ENCODE measurements at places on chromosomes 16 and 17.
A peak's percentile ranks its signal among the peaks of the same experiment; 100 is the strongest.

GRCh38 chr16:89770367-89770766, 46.1 kb downstream of the FANCA start:
- no peak for DNase-seq

DNA sequence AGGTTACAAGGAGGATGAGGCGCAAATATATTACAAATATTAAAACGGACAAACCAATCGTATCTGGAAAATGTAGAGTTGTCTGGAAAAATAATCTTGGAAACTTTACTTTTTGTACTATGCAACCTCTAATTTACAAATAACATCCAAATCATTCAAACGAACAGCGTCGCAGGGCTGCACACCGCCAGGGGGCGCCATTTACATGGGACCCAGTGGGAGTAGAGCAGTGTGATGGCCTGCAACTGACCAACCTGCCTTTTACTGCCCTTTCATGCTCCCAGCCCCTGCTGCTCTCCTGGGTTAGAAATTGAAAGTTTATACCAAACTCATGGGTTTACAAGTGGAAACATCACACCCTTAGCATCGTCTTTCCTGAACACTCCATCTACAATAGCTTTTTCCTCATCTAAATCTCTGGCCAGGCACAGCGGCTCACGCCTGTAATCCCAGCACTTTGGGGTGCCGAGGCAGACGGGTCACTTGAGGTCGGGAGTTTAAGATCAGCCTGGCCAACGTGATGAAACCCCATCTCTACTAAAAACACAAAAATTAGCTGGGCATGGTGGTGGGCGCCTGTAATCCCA, 10.0 kb downstream of the PITPNC1 start:
- DNase-seq, result peak; percentile 16

- no peak for DNase-seq
Measured at GRCh38 chr17:28127196-28127595, 84.7 kb downstream of the NLK start.

DNA sequence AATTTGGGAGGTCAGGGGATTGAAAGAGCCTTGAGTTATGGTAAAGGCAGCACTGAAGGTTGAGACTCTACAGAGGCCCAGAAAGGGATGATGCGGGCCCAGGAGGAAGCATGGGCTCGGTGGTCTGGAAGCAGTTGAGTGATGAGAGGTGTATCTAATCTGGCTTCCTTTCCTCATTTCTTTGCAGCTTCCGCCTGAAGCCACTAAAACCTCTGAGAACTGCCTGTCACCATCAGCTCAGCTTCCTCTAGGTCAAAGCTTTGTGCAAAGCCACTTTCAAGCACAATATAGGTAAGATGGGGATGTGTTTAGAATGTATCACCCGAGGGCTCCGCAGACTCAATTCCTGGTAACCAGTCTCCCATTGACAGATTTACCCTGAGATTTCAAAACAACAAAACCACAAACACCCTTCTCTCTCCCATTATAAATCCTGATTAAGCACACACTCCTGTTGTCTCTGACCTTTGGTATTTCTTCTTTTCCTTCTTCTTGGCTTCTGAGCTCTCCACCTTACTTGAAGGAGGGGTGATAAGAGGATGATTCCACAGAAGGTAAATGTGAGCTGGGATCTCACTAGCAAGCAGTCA, 21.2 kb downstream of the USP43 start:
- no peak for DNase-seq

DNA sequence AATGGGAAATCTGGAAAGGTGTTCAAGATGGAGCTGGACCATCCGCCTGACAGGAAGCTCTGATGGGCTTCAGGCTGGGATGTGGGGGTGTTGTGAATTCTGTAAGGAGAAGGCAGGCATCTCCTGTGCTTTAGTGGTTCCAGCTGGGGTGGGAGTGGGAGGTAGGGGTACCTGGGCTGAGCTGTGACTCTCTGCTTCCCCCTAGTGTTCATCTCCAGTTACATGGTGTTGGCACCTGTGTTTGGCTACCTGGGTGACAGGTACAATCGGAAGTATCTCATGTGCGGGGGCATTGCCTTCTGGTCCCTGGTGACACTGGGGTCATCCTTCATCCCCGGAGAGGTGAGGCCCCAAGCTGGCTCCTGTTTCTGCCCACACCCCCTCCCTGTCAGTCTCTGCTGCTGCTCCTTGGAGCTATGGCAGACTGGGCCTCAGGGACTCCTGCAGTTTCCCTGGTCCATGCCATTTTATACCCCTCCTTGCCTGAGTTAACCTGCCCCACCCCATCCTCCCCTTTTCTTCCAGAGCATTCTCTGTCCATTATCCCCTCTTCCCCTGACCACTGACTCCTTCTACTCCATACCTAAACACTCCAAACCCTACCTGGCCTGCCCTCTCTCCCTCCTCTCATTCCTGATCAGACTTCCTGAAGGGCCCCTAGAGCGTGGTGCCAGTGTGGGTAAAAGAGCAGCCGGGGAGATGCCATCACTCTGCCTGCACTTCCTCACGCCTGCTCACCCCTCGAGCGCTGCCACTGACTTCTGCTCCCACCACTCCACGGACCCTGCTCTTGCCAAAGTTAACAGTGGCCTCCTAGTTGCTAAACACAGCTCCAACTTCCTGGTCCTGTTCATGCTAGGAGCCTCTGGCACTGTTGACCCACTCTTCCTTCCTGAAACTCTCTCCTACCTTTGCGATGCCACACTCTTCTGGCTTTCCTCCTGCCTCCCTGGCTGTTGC, 3.4 kb downstream of the SPNS1 start:
- DNase-seq, result no peak

DNA sequence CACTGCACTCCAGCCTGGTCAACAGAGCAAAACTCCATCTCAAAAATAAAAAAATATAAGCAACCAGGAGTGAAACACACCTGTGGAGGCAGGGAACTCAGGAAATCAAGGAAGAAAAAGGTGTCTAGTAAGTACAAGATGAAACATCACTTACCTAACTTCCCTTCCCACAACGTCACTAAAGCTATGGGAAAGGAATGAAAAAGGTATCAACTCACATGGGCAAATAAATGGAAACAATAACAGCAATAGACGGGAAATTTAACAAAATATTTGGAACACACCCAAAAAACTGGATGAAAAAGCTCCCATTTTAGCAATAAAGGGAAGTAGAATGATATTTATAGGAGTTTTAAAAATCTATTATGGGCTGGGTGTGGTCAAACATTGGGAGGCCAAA, 31.1 kb downstream of the DDX19A start:
- DNase-seq, result no peak

- DNase-seq, result no peak
Measured at GRCh38 chr17:50843150-50843905, 7.9 kb downstream of the WFIKKN2 start.

DNA sequence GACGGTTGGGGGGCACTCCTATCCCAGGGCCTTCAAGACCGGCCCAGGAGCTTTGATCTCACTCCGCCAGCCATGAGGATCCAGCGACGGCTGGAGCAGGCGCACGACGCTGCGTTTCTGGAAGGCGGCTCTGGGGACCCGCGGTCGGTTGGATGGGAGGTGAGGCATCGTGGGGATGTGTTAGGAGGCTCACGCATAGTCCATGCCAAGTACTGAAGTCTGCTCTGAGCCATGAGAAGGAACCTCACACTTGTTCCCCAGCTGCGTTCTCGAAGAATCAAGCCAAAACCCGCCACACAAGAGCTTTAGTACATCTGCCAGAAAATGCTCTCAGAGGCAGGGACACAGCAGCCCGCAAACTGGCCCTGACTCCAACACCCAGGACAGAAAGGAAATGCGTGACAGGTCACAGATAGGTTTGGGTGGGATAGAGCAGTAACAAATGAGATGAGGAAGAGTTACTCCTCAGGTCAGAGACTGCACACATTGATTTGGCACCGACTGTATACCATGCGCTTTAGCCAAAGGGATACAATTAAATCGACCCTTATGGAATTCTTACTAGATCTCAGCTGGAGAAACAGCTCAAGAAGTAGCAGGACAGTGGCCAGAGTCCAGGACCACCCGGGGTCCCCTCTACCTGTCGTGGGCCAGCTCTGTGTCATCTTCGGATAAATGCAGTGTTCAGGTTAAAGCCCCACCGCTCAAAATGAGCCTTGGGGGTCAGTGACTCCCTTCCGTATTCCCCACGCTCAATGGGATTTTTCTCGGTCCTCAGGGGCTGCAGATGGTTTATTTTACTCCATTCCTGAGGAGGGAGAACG, 6.7 kb upstream of the GSG1L start:
- DNase-seq, result no peak

GRCh38 chr17:4901648-4902344, 1.1 kb downstream of the CHRNE start:
- DNase-seq, result no peak

GRCh38 chr17:77083531-77083930, 57.2 kb upstream of the SEC14L1 start:
- no peak for DNase-seq

GRCh38 chr16:2842340-2843000, 12.4 kb downstream of the ZG16B start:
- peak; percentile 38 for DNase-seq
